ENCODE measurements at places on chromosomes 5 and 9.

- no peak overlapping the region for H3K4me3 ChIP-seq
- H3K27me3 ChIP-seq, result no peaks in the 10 kb centered on the region
- H3K36me3 ChIP-seq, result peaks cover 70% of the 10 kb centered on the region
- H3K27ac ChIP-seq, result no peak overlapping the region
Observed at GRCh38 chr9:79719989-79720388, 148.2 kb downstream of the TLE4 start.

DNA sequence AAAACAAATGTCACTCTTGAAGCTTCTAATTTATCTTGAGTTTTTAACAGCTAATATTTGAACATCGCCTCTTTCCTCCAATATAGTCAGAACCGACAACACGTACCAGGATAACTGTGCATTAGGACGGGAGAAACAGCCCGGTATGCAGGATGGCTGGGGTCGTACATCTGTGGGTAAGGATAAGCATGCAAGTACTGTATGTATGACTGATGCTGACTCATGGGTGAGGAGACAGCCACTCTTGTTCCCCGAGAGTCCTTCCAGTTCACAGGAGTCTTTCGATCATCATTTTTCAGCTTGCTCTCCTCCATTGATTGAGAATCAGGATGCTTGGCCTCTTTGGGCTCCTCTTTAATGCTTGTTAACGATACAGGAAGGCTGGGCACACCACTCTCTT is 102.3 kb downstream of the ZNF608 start:
- no peak overlapping the region for H3K27ac ChIP-seq
- H3K4me3 ChIP-seq, result no peak overlapping the region
- H3K27me3 ChIP-seq, result no peaks in the 10 kb centered on the region

GRCh38 chr9:101738566-101739183 is at the start of gene GRIN3A:
GRIN3A (minus strand) TSS chr9:101738647; CDS start chr9:101737979, 668 bp downstream.
- H3K36me3 ChIP-seq, result no peaks in the 10 kb centered on the region
- H3K4me3 ChIP-seq, result no peak within 1 kb of the TSS
- DNase-seq, result no peak
- H3K27me3 ChIP-seq, result peaks cover 21% of the 10 kb centered on the region

DNA sequence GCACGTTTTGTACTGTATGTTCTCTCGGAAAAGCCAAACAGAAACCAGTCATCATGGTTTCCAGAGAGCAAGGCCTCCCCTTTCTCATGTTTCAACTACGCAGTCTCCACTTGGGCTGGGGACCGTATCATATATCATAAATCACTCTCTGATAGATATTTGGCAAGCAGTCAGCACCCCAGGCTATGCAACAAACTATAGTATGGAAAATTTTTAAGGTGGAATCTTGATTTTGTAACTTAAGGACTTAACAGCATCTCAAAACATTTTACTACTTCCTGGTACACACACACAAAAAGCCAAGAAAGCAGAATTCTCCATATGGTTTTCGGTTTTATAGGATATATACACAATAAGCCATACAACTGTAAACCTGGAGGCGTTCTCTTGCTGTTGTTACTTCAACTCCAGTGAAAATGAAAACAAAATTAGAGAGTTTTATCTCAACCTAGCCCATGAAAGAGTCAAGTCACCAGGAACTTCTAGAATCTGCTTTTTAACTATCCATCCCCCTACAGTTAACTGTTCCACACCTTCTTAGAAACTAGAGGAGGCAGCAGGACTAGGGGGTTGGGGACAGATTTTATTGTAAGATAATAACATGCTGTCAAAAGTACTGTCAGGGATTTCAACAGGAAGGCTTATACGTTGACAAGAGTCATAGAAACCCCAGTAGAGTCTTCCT is 283.4 kb downstream of the NFIB start:
- H3K27ac ChIP-seq, result no peak overlapping the region
- H3K36me3 ChIP-seq, result no peaks in the 10 kb centered on the region
- H3K4me3 ChIP-seq, result no peak overlapping the region
- no peaks in the 10 kb centered on the region for H3K4me1 ChIP-seq

DNA sequence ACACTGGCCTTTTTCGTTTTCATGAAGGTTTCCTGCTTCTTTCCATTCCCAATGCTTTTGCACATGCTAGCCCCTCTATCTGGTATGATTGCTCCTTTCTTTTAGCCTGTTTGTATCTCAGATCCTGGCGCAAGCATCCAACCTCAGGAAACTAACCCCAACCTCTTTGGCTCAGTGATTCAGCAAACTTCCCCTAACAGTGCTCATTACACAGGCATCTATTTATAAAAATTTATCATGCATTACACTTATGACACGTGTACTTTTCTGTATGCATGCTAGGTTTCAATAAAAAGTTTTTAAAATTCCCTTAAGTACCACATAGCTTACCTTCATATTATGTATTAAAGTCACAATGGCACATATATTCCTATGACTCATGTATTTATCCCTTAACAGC is 218.9 kb downstream of the EPB41L4A start:
- no peaks in the 10 kb centered on the region for H3K4me1 ChIP-seq
- no peaks in the 10 kb centered on the region for H3K36me3 ChIP-seq
- peaks cover 8% of the 10 kb centered on the region for H3K27me3 ChIP-seq

DNA sequence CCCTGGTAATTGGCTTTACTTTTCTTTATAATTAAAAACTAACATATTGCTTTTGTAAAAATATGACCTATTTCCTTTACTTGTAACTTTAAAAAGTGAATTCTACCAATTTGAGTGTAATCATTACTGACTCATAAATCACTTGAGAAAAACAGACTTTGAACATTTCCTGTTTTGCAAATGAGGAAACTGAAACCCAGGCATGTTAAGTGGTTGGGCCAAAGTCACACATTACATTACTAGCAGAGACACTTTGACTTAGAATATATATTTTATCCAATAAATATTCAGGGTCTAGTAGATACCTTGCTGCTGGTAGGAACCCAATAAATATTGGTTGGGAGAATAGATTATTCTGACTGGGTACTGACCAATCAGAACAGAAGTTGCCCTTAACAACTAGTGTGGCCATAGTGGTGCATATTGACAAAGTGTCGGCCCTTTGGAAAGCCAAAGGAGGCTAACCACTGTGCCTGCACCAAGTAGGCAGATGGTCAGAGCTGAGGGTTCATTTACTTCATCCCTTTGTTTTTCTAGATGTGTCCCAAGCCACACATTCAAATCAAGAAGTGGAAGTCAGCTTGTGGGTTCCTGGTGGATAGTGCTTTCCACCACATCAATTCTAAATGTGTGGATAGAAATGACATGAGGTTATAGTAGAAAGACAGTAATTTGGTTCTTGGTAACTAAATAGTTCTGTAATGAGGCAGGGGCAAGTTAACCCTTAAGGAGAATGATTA is 365.1 kb upstream of the RIOK2 start:
- no peak for DNase-seq
- no peak overlapping the region for H3K4me3 ChIP-seq
- no peak overlapping the region for H3K27ac ChIP-seq

- H3K4me3 ChIP-seq, result no peak overlapping the region
- no peak overlapping the region for H3K27ac ChIP-seq
- peak; percentile 77 for DNase-seq
- H3K27me3 ChIP-seq, result no peaks in the 10 kb centered on the region
Observed at GRCh38 chr5:176660860-176661641, 13.8 kb downstream of the TSPAN17 start.

- DNase-seq, result no peak
- H3K4me1 ChIP-seq, result peaks cover 12% of the 10 kb centered on the region
- no peaks in the 10 kb centered on the region for H3K36me3 ChIP-seq
- no peak overlapping the region for H3K27ac ChIP-seq
- H3K27me3 ChIP-seq, result no peaks in the 10 kb centered on the region
Observed at GRCh38 chr5:139426203-139426885, 13.0 kb downstream of the DNAJC18 start.

- H3K4me3 ChIP-seq, result peak overlapping the region; percentile 65
- peak overlapping the region; percentile 17 for H3K27ac ChIP-seq
- peaks cover 12% of the 10 kb centered on the region for H3K4me1 ChIP-seq
Observed at GRCh38 chr5:112738191-112738560, 491 bp downstream of the APC start.

DNA sequence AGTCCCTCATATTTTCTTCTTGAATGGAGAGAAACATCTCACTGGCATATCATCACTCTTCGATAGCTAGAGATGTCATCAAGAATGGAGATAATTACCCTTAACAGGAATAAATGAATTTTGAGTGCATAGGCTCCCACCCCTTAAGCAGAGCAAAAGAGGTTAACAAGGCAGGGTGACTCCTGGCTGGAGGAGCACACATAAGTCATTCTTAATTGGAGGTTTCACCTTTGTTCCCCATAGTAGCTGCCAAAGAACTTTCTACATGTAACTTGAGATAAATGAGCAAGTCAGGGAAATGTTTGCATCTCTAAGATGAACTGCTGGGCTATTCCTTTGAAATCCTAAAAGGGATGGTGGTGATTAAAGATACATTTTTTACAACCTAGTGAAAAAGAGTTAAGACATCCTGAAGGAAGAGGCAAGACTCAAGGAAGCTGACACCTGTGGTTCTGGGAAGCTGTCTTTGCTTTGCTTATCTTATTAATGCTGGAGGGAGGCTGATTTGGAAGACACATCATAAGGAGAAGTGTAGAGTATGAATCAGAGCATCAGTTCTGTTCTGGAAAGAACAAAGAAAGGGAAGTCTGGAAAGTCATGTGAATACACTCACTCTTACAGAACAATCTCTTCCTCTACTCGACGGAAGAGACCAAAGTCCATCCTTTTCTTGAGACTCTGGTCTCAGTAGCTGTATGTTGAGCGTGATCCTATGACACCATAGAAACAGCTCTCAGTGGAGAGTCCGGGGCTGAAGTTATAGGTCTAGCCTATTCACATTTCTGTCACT is 326.3 kb downstream of the OSTF1 start:
- no peaks in the 10 kb centered on the region for H3K36me3 ChIP-seq
- H3K4me3 ChIP-seq, result no peak overlapping the region
- H3K27ac ChIP-seq, result no peak overlapping the region
- H3K4me1 ChIP-seq, result no peaks in the 10 kb centered on the region

GRCh38 chr5:178221282-178221681 is 11.3 kb downstream of the PHYKPL start:
- H3K36me3 ChIP-seq, result peaks cover 32% of the 10 kb centered on the region
- no peaks in the 10 kb centered on the region for H3K27me3 ChIP-seq
- H3K4me3 ChIP-seq, result no peak overlapping the region
- H3K4me1 ChIP-seq, result peaks cover 8% of the 10 kb centered on the region
- no peak overlapping the region for H3K27ac ChIP-seq

DNA sequence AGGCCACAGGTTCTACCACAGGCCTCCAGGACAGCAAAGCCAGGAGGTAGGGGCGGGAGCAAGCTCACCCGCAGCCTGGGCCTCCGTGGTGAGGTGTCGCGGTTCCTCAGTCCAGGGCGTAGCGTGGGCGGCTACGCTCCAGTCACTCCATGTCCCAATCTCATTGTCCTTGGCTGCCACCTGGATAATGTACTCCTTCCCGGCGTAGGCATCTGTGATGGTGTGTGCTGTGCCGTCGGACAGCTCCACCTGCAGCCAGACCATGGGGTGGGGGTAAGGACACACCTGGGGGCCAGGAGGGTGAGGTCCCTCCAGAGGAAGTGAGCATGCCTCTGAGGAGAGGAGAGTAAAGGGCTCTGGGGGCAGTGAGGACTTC is 29.8 kb upstream of the ENHO start:
- no peak overlapping the region for H3K4me3 ChIP-seq
- no peak for DNase-seq
- H3K36me3 ChIP-seq, result no peaks in the 10 kb centered on the region
- no peaks in the 10 kb centered on the region for H3K27me3 ChIP-seq

GRCh38 chr9:108783731-108784495 is 71.9 kb downstream of the ACTL7B start:
- no peak overlapping the region for H3K27ac ChIP-seq
- no peaks in the 10 kb centered on the region for H3K27me3 ChIP-seq
- no peaks in the 10 kb centered on the region for H3K4me1 ChIP-seq
- no peak for DNase-seq

DNA sequence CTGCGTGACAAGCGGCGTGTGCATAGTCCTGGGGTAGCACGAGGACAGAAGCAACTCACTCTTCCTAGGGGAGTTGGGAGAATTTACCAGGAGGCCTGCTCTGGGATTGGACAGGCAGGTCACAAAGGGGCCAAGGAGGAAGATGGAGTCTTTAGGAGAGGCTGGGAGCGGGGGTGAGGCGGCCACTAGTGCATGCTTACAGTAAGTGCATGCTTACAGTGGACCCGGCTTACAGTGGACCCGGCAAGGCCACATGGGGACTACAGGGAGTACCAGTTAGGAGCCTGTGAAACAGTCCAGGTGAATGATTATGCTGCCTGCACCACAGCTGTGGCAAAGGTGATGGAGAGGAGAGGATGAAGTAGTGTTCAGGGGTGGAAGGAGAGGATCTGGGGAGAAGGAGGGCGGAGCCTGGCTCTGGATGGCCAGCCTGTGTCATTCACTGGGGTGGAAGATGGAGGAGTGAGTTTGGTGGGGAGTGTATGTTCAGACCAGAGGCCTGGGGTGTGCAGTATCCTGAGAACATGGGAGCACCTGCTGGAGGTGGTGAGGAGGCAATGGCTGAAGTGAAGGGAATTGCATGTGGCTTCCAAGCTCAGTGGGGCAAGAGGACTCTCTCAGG is 78.7 kb downstream of the CRB2 start:
- no peaks in the 10 kb centered on the region for H3K4me1 ChIP-seq
- no peak overlapping the region for H3K4me3 ChIP-seq
- no peak overlapping the region for H3K27ac ChIP-seq
- H3K27me3 ChIP-seq, result no peaks in the 10 kb centered on the region

DNA sequence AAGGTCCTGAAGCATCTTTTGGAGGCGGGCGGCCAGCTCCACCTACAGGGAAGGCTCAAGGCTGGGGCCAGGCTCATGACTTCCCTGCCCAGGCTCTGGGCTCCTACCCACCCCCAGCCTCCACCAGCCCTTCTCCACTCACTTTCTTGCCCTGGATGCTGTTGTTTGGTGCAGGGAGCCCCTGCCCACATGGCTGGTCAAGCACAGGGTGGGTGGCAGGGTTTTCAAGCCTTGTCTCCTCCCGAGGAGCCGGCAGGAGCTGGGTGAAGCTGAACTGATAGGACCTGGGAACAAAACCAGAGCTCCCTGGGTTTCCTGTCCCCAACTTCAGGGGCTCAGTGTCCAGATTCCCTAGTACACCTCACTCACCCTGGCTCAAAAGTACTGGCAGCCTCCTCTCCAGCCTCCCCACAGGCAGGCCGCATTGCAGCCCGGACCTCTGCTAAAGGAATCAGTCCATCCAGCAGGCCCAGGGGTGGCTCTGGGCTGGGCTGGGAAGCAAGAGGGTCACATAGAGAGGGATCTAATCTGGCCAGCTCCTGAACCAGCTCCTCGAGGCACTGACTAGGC is 6.9 kb downstream of the SHROOM1 start:
- H3K4me3 ChIP-seq, result no peak overlapping the region
- DNase-seq, result no peak
- peaks cover 20% of the 10 kb centered on the region for H3K27me3 ChIP-seq
- peaks cover 11% of the 10 kb centered on the region for H3K4me1 ChIP-seq

- H3K27ac ChIP-seq, result no peak overlapping the region
- DNase-seq, result no peak
- H3K36me3 ChIP-seq, result no peaks in the 10 kb centered on the region
- H3K27me3 ChIP-seq, result no peaks in the 10 kb centered on the region
- peaks cover 20% of the 10 kb centered on the region for H3K4me1 ChIP-seq
Observed at GRCh38 chr9:114607671-114608524, 3.2 kb upstream of the TMEM268 start.

- H3K27ac ChIP-seq, result no peak overlapping the region
- H3K36me3 ChIP-seq, result no peaks in the 10 kb centered on the region
- DNase-seq, result no peak
- no peak overlapping the region for H3K4me3 ChIP-seq
Observed at GRCh38 chr5:9468060-9468388, 77.9 kb downstream of the SEMA5A start.

- H3K4me1 ChIP-seq, result no peaks in the 10 kb centered on the region
- peaks cover 82% of the 10 kb centered on the region for H3K36me3 ChIP-seq
- no peak for DNase-seq
- no peak overlapping the region for H3K27ac ChIP-seq
Observed at GRCh38 chr9:33311953-33312352, 21.6 kb downstream of the NFX1 start.

GRCh38 chr5:160356550-160357347 is 13.7 kb downstream of the C1QTNF2 start:
- no peak overlapping the region for H3K4me3 ChIP-seq
- H3K27me3 ChIP-seq, result no peaks in the 10 kb centered on the region
- no peak for DNase-seq
- H3K4me1 ChIP-seq, result no peaks in the 10 kb centered on the region

All from CD4-positive, alpha-beta memory T cell (primary cell).